Tongue (tissue), 3 donors: ENCODE measurements at places on chromosomes 12 and 14. TPM values are rescaled to one million over a fixed set of nuclear protein-coding genes. Genes with fewer than 3 reads are reported as not detected.

- no peak for DNase-seq
These were observed 82.2 kb upstream of the ATXN7L3B start for GRCh38 chr12:74455429-74455828.

- DNase-seq, result no peak
These were observed 179.4 kb downstream of the KSR2 start for GRCh38 chr12:117789195-117789912.

DNA sequence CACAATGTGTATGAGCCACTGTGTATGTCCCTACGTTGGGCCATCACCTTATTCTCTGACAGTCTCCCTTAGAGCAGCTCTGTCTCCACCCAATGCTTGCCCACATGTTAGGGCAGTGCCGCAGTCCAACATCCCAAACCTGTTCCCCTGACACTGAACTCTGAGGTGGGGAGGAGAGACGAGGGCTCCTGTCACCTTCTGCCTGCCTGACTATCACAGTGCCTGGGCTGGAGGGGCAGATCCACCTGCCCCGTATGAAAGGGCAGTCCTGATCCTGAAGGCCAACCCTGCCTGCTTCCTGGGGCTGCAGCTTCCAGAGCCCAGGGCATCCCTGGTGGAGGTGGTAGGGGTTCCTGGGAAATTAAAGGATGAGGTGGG is 2.2 kb downstream of the TGM1 start:
- DNase-seq, result no peak

DNA sequence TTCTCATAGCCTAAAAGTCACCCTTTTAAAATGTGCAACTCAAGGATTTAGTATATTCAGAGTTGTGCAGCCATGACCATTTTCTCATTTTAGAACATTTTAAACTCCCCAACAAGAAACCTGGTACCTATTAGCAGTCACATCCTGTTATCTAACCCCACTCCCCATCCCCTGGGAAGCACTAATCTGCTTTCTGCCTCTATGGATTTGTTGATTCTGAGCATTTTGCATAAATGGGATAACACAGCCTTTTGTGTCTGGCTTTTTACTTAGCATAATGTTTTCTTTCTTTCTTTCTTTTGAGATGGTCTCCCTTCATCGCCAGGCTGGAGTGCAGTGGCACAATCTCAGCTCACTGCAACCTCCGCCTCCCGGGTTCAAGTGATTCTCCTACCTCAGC is 38.6 kb upstream of the YY1 start:
- no peak for DNase-seq

GRCh38 chr14:60090864-60091519 is 731 bp upstream of the PCNX4 start:
- peak; percentile 93 for DNase-seq

- DNase-seq, result no peak
These were observed 386.9 kb downstream of the ZFP36L1 start for GRCh38 chr14:68405961-68406360.

DNA sequence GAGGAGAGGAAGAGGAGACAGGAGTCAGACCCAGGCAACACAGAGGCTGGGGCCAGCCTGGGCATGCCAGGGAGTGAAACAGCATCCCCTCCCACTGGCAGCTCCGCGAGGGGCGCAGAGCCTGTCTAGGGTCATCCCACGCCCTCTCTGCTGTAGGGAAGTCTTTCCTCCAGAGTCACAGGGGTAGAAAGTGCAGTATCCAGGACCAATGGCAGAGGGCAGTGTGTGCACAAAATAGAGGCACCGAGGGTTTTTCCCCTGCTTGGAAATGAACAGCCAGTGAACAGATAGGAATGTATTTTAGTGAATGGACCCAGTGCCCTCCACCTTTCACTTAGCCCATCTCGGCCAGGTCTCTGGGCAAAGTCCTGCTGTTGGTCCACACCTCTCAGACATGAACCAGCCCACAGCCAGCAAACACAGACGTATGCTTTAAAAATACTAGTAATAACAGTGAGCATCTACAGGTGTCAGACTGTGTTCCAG is 9.4 kb upstream of the KRT74 start:
- peak; percentile 82 for DNase-seq

DNA sequence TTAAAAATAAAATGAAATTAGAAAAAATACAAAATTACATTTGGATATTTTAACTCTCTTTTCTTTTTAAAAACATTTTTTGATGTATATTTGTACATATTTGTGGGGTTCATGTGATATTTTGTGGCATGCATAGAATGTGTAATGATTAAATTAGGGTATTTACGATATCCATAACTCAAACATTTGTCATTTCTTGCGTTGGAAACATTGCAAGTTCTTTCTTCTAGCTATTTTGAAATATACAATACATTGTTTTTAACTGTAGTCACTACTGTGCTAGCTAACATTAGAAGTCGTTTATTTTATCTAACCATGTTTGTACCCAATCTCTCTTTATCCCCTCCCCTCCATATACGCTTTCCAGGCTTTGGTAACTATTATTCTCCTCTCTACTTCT is 13.9 kb upstream of the EIF2S3B start:
- no peak for DNase-seq

- no peak for DNase-seq
These were observed 280.9 kb downstream of the CACNA1C start for GRCh38 chr12:2333491-2334195.

GRCh38 chr14:81710232-81710845 is 176.7 kb upstream of the SEL1L start:
- DNase-seq, result peak; percentile 78

DNA sequence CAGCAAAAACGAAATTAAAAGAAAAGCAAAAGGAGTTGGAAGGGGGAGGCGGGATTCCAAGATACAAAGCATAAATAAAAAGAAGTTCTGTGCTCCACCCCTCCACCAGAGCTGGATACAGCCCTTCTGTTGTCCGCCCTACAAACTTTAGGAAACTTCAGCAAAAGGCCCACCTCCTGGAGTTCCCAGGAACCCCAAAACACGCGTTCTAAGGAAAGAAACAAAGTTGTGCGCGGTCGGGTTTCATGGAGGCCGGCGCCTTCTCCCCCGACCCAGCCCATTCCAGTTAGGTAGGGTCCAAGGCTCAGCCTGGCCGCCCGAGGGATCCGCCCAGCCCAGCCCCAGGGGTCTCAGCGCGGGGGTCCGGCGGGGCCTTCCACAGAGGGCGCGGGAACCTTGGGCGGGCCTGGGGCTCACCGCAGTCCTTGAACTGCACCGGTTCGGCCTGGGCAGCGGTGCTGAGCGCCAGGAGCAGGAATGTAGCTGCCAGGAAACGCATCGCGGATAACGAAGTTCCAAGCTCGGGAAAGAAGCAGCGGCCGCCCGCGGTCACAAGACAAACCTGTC is at the start of gene NPC2:
Gene NPC2, minus strand, starts transcription at position 530 of the 567 bp plus-strand sequence. Its CDS starts 31 bp downstream, at position 499.
- DNase-seq, result no peak

- no peak for DNase-seq
These were observed 2.5 kb downstream of the RIMBP2 start for GRCh38 chr12:130713581-130713991.

- peak; percentile 69 for DNase-seq
These were observed 86.5 kb upstream of the CEP83 start for GRCh38 chr12:94545935-94546771.

GRCh38 chr12:64670019-64670418 is 59.7 kb downstream of the RASSF3 start:
- DNase-seq, result no peak

- peak; percentile 38 for DNase-seq
These were observed 655 bp upstream of the DYNLL1 start for GRCh38 chr12:120495186-120495730.

DNA sequence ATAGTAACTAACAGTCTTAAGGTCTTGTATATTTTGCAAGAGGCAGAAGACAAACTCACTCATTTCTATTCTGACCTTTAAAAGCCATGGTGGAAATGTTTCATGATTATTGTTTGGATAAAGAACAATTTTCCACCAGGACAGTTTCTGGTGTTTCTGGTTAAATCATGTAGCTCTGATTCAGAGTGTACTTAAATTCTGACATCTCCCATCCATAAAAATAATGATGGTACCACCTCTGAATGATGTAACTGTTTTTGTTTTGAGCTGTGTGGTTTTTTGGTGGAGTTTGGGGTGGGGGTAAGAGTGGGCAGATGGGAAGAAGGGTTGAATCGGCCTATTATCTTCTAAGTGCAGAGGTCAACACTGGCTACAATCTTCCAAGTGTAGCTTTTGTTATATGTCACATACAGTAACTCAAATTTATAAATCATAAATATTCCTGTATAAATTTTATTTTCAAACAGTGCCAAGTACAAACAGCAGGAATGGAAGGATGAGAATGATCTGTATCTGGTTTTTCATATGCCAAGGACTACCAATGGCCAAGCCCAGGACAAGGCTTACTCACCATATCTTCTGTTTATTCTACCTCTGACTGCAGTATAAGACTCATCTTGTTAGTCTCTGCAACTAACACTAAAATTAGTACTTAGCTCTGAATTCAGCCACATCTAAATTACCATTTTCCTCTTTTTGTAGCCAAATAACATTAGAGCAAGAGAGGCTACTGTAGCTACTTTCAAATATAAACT is 108.7 kb downstream of the BCAT1 start:
- no peak for DNase-seq

DNA sequence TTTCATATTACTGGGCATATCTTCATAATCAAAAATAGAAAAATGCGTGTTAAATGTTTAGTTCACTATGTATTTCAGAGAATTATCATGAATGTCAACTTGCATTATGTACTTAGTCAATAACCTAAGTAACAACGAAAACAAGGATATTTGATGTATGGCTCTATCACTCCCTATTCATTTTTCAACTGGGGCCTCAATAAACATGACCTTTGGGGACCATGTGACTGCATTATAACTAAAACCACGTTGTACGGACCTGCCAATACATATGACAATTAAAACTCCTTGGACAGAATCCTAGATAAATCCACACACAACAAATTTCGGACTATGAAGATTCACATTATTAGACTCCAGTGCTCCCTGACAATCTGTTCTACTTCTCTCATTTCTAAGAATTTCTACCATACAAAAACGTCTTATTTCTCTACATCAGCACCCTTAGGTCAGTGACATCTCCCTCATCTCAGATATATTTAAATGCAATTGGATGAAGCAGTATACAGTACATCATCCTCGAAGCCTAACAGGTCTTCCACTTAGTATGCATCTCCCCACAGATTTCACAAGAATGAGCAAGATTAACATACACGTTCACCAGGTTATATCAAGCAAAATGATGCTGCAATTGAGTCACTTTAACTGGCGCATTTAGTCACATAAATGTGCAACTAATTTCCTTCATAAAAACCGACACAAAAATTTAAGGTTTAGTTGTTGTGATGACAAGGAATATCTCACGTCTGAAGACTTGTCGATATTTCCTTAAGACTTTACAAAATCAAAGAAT is 1.5 kb downstream of the UBE2N start:
- no peak for DNase-seq

- DNase-seq, result peak; percentile 43
These were observed 1383.3 kb upstream of the TMEM132C start for GRCh38 chr12:126883697-126884096.

DNA sequence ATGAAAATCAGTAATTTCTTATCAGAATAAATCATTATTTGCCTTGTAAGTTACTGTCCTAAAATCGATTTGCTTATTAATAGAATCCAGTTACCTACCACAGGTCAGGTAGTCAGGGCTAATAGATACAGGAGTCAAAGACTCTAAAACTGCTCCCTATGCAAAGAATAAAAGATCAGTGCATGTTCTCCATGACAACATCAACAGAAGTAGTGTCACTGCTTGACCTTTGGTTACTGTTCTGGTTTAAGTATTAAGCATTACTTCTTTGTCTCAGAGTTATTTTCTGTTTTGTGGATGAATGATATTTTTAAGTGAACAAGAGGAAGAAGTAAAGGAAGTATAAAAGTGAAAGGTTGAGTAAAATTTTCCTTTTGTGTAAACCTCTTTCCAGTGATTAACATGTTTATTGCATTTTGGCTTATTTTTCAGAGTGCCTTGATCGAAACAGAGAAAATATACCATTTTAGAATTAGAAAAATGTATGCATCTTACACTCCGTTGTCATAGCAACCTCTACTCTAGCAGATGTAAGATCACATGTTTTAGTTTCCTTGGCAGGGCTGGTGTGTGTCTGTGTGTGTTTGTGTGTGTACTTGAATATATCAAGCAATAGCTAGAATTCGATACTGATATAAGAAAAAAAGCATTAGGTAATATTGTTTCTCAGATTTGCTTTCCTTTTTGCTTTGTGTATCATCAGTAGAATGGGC is 44.7 kb downstream of the ABCD2 start:
- DNase-seq, result peak; percentile 25

DNA sequence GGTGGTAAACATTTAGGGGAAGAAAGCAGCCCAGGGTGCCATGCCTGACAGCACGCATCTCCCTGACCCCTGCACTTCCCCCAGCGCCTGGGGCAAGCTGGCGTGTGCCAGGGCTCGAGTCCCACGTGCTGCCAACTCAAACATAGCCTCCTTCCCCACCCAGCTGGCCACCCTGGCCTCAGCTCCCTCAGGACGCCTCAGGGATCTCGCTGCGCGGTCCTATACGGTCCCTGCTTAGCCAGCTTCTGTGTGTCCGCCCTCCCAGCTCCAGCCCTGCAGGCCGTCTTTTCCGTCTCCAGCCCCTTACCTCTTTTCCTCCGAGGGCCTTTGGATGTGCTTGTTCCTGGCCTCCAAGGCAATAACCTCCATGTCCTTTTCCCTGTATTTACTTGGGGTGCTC is 71.0 kb downstream of the TESC start:
- DNase-seq, result no peak

- DNase-seq, result no peak
These were observed 17.8 kb downstream of the FBXL14 start for GRCh38 chr12:1576410-1577241.

- no peak for DNase-seq
These were observed 52.5 kb downstream of the DUSP16 start for GRCh38 chr12:12510141-12510540.

- DNase-seq, result no peak
These were observed 52.8 kb downstream of the CRADD start for GRCh38 chr12:93729934-93730333.

- no peak for DNase-seq
These were observed 39.8 kb upstream of the GPR68 start for GRCh38 chr14:91284146-91284790.

The ARHGDIB gene
- 23.0 TPM for total RNA-seq

The TAS2R8 gene
- total RNA-seq, result not detected

The IL31 gene
- total RNA-seq, result not detected

The MYO1H gene
- 0.51 TPM for total RNA-seq

The AQP2 gene
- total RNA-seq, result not detected

The HRK gene
- total RNA-seq, result 0.21 TPM

The B4GALNT1 gene
- total RNA-seq, result 3.3 TPM

The CFAP251 gene
- total RNA-seq, result 4.5 TPM

The CD9 gene
- 298 TPM for total RNA-seq

The ATXN7L3B gene
- total RNA-seq, result 49.9 TPM

The CPNE6 gene
- total RNA-seq, result not detected

The SERPINA12 gene
- not detected for total RNA-seq

The CELA1 gene
- total RNA-seq, result not detected

The SVOP gene
- 0.31 TPM for total RNA-seq

The CCDC198 gene
- total RNA-seq, result not detected

The TSPAN11 gene
- total RNA-seq, result 27.1 TPM

The GLT1D1 gene
- total RNA-seq, result 1.8 TPM
